ENCODE measurements at places on chromosomes 16 and 17.

GRCh38 chr16:87571868-87572244 is 30.5 kb upstream of the JPH3 start:
- no peak for DNase-seq

DNA sequence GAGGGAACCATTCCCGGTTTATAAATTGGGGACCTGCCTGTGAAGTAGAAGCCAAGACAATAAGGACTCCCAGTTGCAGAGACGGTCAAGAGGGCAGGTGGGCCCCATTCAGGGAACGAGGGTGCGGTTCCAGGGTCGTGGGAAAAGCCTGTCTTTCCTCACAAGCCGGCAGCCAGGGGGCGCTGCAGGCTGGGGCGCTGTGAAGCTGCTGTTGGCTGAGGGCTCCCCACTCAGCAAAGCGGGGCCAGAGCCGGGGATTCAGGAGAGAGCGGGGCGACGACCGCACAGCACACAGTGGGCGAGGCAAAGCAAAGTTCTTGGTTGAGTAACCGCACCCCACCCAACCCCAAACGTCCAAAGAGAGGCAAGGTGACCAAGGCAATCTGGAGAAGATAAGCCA is 24.9 kb downstream of the CDRT15 start:
- DNase-seq = no peak

- peak; percentile 88 for DNase-seq
These were observed 471.6 kb downstream of the SOX9 start for GRCh38 chr17:72592242-72592966.

GRCh38 chr16:8641671-8642070 is 20.2 kb downstream of the METTL22 start:
- DNase-seq = peak; percentile 63

DNA sequence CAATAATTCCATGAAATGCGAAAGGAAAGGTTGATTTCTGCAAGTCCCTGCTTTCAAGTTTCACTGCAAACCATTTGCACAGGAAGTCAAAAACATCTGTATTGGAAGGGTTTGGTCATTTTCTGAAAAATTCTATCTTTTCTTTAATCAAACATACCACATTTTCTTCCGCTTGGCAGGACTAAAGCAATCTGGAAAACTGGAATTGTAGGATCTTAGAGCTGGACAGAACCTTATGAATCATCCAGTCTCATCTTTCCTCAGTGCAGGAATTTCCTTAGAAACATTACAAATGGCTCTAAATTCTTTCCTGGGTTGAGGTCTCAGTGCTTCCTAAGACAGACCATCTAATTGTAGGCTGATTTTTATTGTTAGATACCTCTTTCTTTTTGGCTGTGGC is 111.5 kb upstream of the ELAC2 start:
- DNase-seq = no peak

GRCh38 chr16:17607609-17608008 is 136.8 kb upstream of the XYLT1 start:
- DNase-seq = no peak

- no peak for DNase-seq
These were observed 1.2 kb downstream of the DYNLL2 start for GRCh38 chr17:58084317-58084981.

- no peak for DNase-seq
These were observed 71.5 kb upstream of the PLCG2 start for GRCh38 chr16:81707411-81708265.

GRCh38 chr17:77905766-77906165 is 52.7 kb upstream of the TNRC6C start:
- no peak for DNase-seq

DNA sequence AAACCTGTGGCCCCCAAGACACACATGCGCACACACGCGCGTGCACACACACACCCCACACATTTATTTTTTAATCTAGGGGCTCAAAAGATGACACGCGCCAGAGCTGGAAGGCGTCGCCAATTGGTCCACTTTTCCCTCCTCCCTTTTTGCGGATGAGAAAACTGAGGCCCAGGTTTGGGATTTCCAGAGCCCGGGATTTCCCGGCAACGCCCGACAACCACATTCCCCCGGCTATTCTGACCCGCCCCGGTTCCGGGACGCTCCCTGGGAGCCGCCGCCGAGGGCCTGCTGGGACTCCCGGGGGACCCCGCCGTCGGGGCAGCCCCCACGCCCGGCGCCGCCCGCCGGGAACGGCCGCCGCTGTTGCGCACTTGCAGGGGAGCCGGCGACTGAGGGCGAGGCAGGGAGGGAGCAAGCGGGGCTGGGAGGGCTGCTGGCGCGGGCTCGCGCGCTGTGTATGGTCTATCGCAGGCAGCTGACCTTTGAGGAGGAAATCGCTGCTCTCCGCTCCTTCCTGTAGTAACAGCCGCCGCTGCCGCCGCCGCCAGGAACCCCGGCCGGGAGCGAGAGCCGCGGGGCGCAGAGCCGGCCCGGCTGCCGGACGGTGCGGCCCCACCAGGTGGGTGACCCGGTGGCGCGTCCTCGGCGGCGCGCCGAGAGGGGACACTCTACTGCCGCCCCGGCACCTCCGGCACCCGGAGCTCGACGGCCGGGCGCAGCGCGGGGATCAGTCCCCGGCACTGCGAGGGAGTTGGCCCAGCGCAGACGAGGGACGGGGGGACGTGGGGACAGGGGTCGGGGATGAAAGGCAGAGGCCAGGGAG is at the start of gene STAT5A:
Gene STAT5A (plus strand): TSS at position 522 of the 826 bp plus-strand sequence. CDS start 914 bp downstream, outside the sequence.
- peak; percentile 82 for DNase-seq

GRCh38 chr16:48946686-48947370 is 334.8 kb downstream of the CBLN1 start:
- no peak for DNase-seq

DNA sequence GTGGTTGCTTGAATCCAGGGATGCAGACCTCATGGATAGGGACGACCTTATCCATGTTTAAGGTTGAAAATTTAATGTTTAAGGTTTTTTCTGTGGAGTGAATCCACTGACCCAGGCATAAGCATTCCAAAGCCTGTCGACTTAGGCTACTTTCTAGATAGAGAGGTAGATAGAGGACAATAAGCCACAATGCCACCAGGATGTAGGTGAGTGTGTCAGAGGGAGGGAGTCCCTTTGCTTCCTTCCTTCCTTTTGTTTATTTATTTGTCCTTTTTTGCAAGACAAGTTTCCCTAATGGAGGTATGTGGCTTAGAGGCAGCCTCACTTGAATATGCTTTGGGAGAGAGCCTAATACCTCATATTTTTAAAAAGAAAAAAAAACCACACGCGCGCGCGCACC is 834.2 kb upstream of the SOX9 start:
- no peak for DNase-seq

DNA sequence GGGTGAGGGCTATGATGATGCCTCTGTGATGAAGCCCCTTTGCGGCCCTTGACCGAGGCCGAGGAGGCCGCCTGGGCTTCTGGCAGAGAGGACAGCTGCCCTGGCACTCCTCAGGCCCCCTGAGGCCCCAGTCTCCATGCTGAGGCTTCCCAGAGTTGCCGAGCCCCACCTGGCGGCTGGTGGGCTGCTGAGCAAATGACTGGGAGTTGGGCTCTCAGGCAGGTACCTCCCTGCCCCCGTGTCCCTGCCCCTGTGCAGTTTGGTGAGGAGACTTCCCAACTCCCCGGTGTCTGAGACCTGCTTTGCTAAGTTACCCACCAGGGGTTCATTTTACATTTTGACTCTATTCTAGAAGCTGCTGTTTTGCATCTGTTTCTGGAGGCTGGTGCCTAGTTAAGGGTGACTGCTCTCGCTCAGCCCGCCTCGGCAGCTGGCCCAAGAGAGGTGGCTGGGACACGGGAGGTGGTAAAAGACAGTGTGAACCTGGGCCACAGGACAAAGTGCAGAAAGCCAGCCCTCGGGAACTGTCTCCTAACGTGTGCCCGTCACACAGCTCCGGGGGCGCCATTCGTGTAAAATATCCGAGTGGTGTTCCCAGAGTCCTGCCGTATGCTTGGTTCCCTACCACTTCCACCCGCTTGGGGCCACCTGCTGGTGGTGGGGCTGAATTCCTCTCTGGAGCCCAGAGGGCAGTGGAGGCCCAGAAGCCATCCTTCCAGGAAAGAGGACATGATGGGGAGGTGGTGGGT is 134.5 kb downstream of the RAB11FIP4 start:
- no peak for DNase-seq

GRCh38 chr17:63573634-63574033 is 23.4 kb downstream of the DCAF7 start:
- no peak for DNase-seq

- no peak for DNase-seq
These were observed 16.5 kb downstream of the ANKRD11 start for GRCh38 chr16:89473791-89474414.

- DNase-seq = no peak
These were observed 61.3 kb upstream of the ADORA2B start for GRCh38 chr17:15883617-15884111.

DNA sequence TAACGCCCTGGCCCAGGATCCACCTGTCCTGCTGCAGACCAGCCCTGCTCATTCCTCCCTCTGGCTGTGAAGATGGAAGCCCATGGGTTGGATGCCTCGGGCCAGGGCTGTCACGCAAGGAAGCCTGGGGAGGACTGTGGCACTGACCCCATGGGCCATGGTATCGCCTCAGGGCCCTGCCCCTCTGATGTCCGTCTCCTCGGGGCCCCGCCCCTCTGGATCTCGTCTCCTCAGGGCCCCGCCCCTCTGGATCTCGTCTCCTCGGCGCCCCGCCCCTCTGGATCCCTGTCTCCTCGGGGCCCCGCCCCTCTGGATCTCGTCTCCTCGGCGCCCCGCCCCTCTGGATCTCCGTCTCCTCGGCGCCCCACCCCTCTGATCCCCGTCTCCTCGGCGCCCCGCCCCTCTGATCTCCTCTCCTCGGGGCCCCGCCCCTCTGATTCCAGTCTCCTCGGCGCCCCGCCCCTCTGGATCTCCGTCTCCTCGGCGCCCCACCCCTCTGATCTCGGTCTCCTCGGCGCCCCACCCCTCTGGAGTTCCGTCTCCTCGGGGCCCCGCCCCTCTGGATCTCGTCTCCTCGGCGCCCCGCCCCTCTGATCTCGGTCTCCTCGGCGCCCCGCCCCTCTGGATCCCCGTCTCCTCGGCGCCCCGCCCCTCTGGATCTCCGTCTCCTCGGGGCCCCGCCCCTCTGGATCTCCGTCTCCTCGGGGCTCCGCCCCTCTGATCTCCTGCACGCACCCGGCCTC is 24.0 kb downstream of the METRNL start:
- DNase-seq = no peak

- DNase-seq = no peak
These were observed 14.9 kb downstream of the MYBBP1A start for GRCh38 chr17:4540224-4540651.

DNA sequence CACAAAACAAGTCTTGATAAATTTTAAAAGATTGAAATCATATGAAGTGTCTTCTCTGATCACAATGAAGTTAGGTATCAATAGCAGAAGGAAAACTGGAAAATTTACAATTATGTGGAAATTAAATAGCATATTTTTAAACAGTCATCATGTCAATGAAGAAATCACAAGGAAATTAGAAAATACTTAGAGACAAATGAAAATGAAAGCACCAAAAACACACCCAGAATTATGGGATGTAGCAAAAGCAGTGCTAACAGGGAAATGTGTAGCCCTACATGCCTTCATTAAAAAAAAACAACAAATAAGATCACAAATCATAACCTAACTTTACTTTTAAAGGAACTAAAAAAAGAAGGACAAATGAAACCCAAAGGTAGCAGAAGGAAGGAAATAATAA is 7.5 kb upstream of the IL21R start:
- no peak for DNase-seq

DNA sequence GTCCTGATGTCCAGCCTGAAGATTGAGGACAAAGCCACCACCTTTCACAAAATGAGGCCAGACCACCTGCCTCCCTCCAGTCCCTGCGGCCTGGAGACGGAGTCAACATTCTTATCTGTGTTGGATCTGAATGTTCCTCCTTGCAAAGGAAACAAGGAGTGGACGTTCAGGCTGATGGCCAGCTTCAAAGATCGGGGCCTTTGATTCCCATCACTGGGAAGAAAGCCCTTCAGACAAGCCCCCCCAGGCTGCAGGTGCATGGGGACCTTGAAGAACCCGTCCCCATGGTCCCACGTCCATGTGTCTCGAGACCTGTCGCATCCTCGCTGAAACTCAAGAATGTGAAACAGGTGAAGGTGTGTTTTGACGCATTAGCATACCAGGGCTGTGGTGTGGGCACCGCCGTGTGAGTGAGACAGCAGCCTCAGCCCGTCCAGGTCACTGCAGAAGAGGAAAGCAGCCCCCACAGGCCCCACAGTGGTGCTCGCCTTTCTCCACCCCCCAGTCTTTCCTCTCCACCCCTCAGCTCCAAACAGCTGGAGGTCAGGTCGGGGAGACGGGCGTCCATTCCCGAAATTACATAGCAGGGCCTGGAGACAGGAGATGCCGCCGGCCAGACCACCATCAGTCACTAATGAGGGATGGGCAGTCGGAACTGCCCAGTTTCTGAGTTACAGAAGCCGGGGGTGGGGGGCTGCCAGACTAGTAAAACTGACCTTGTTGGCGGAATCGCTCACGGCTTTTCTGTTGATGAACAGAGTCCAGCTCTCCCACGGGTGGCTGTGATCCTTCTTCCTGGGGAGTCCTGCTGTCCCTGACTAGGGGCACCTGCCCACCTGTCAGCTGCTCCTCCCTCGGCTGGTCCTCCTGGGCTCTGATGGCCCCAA is 877 bp upstream of the CSNK1D start:
- no peak for DNase-seq

GRCh38 chr16:76428858-76429257 is 151.7 kb downstream of the CNTNAP4 start:
- no peak for DNase-seq

DNA sequence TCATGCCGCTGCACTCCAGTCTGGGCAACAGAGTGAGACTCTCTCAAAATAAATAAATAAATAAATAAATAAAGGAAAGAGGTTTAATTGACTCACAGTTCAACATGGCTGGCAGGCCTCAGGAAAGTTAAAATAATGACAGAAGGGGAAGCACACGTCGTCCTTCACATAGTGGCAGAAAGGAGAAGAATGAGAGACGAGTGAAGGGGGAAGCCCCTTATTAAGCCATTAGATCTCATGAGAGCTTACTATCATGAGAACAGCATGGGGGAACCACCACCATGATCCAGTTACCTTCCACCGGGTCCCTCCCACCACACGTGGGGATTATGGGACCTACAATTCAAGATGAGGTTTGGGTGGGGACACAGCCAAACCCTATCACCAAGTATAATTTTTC is 54.5 kb downstream of the PAFAH1B1 start:
- DNase-seq = no peak

GRCh38 chr16:8436931-8437330 is 153.4 kb downstream of the TMEM114 start:
- DNase-seq = no peak

DNA sequence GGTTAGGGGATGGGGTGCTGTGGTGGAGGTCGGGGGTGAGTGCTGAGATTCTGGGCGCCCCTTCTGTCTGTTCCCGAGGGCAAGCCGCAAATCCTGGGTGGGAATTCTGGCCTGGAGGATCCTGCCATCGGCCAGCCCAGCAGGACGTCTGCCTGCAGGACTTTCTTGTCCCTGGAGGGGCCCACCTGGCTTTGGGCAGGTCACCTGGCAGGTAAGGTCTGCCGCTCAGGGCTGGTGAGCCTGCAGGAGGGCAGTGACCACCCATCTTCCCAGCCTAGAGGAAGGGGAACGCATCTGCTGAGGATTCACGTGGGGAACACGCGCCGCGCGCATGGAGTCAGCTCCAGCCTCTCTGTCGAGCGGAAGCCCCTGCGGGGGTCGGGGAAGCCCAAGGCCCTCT is 5.4 kb downstream of the RNF222 start:
- no peak for DNase-seq

- DNase-seq = no peak
These were observed 3.4 kb upstream of the CD2BP2 start for GRCh38 chr16:30358577-30358936.

- no peak for DNase-seq
These were observed 4.7 kb upstream of the CACNG4 start for GRCh38 chr17:66959641-66960375.

Data from dorsolateral prefrontal cortex (tissue), 122 donors.